ENCODE measurements at places on chromosomes 3 and 15. TPM values are rescaled to one million over a fixed set of nuclear protein-coding genes. Genes with fewer than 3 reads are reported as not detected.

IDH3A gene
- total RNA-seq, result 98.7 TPM

DNA sequence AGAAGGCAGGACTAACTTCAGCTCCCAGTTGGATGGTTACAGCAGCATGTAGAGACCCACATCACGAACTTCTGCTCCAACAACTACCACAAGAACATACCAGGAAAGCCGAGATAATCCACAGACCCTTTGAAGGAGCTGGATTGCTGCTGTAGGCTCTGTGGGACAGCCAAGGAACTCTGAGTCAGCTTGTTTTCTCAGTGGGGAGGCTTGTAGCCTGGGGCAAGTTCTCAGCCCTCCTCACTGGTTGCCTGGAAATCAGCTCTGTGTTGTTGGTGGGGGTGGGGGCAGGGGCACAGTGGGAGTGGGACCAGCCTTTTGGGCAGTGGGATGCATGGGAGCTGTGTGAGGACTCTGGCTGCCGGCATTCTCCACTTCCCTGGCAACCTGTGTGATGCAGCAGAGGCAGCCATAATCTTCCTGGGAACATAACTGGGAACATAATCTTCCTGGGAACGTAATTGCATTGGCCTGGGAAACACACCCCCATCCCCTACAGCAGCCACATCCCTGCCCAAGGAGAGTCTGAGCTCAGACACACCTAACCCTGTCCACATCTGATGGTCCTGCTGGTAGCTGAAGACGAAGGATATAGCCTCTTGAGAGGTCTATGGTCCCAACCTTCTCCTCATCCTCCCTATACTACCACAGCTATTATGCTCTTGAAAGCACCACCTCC lies 153.1 kb downstream of the PEAK1 start:
- no peak for DNase-seq

DNA sequence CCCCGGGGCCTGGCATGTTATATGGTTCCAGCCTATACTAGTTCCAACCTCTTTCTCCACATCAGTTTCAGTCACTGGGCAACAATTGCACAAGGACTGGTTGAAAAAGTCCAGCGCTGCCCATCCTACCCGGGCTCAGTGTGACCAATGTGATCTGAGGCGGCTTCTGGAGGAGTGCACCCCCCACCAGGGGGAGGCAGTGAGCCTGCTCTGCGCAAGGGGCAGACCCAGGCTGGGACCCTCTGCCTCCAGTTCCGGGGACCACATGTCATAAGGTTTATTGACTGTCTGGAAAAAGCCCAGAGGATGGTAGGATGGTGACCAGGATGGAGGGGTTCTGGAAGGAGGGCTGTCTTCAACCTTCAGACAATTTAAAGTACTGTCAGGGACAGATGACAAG lies 25.6 kb upstream of the NR2E3 start:
- no peak for DNase-seq

FRMD5 gene
- total RNA-seq, result 8.9 TPM

- no peak for DNase-seq
Observed at GRCh38 chr3:107627962-107628542, 105.3 kb downstream of the BBX start.

ZNF620 gene
- total RNA-seq, result 10.5 TPM

KLHL40 gene
- 0.11 TPM for total RNA-seq

SERPINI2 gene
- total RNA-seq, result 5.7 TPM
